ENCODE measurements at places on chromosomes 3 and 15. TPM values are rescaled to one million over a fixed set of nuclear protein-coding genes. Genes with fewer than 3 reads are reported as not detected.
A peak's percentile ranks its signal among the peaks of the same experiment; 100 is the strongest.

GRCh38 chr3:46440531-46441294 lies 24.0 kb downstream of the LTF start:
- H3K27me3 ChIP-seq: peaks cover 2% of the 10 kb centered on the region
- H3K36me3 ChIP-seq: peaks cover under 1% of the 10 kb centered on the region
- DNase-seq: no peak
- H3K4me3 ChIP-seq: no peak overlapping the region
- no peak overlapping the region for H3K27ac ChIP-seq
- H3K4me1 ChIP-seq: no peaks in the 10 kb centered on the region

- no peaks in the 10 kb centered on the region for H3K36me3 ChIP-seq
- H3K27me3 ChIP-seq: no peaks in the 10 kb centered on the region
- H3K4me1 ChIP-seq: peaks cover 4% of the 10 kb centered on the region
These were observed 5.6 kb downstream of the CD96 start for GRCh38 chr3:111547631-111548030.

- peaks cover 89% of the 10 kb centered on the region for H3K4me1 ChIP-seq
- peak overlapping the region; percentile 62 for H3K4me3 ChIP-seq
- peaks cover 10% of the 10 kb centered on the region for H3K36me3 ChIP-seq
- no peak for DNase-seq
- peaks cover 30% of the 10 kb centered on the region for H3K27me3 ChIP-seq
- peak overlapping the region; percentile 96 for H3K27ac ChIP-seq
These were observed 36.4 kb downstream of the ZNF710 start for GRCh38 chr15:90037511-90037860.

GRCh38 chr3:196537319-196537984 lies 22.3 kb upstream of the SMCO1 start:
- peak; percentile 51 for DNase-seq
- H3K4me1 ChIP-seq: peaks cover 10% of the 10 kb centered on the region
- H3K4me3 ChIP-seq: no peak overlapping the region
- H3K36me3 ChIP-seq: no peaks in the 10 kb centered on the region
- peaks cover 2% of the 10 kb centered on the region for H3K27me3 ChIP-seq

DNA sequence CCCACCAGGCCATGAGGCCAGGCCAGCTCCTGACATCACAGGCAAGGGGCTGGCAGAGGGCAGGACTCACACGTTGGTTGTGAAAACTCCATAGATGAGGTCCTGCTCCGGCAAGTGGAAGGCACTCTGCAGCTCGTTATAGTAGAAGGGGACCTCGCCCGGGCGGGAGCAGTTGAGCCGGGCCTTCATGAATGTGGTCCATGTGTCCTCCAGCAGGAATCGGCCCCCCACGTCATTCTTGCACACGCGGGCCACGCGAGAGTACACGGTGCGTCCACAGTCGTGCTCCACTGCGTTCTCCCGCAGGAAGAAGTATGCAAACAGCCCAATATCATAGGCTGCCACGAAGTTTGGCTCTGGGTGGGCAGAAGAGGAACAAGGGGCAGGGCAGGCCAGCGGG lies 101.2 kb downstream of the SEMA5B start:
- no peak overlapping the region for H3K27ac ChIP-seq
- H3K4me3 ChIP-seq: no peak overlapping the region
- no peaks in the 10 kb centered on the region for H3K4me1 ChIP-seq
- H3K36me3 ChIP-seq: peaks cover 4% of the 10 kb centered on the region
- peaks cover 7% of the 10 kb centered on the region for H3K27me3 ChIP-seq

GRCh38 chr3:43960448-43960840 lies 269.7 kb downstream of the ABHD5 start:
- H3K36me3 ChIP-seq: no peaks in the 10 kb centered on the region
- DNase-seq: no peak
- H3K4me3 ChIP-seq: no peak overlapping the region

- H3K27me3 ChIP-seq: no peaks in the 10 kb centered on the region
- no peaks in the 10 kb centered on the region for H3K4me1 ChIP-seq
- no peak overlapping the region for H3K4me3 ChIP-seq
- no peak overlapping the region for H3K27ac ChIP-seq
- H3K36me3 ChIP-seq: no peaks in the 10 kb centered on the region
These were observed 44.1 kb upstream of the TP63 start for GRCh38 chr3:189586941-189587663.

- H3K36me3 ChIP-seq: peaks cover 3% of the 10 kb centered on the region
- H3K27ac ChIP-seq: no peak overlapping the region
- peaks cover 2% of the 10 kb centered on the region for H3K4me1 ChIP-seq
- no peaks in the 10 kb centered on the region for H3K27me3 ChIP-seq
- H3K4me3 ChIP-seq: no peak overlapping the region
- no peak for DNase-seq
These were observed 21.1 kb downstream of the PSMD6 start for GRCh38 chr3:64002233-64002632.

DNA sequence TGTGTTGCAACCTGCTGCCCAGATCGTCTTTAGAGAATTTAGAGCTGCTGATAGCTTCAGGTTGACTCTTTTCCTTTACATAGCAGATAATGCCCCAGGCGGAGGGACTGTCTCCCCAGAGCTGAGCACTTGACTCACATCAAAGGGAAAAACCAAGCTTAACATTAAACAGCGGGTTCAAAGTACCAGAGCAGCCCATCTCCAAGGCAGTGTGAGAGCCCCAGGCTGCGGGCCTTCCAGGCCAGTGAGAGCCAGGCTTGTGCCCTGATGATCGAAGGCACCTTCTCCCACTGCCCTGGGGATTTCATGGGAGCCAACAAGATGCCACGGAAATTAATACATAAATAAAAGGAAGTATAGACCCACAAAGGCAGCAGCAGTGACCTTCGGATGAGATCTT lies 275.6 kb downstream of the XXYLT1 start:
- H3K27ac ChIP-seq: no peak overlapping the region
- peaks cover 6% of the 10 kb centered on the region for H3K27me3 ChIP-seq
- no peaks in the 10 kb centered on the region for H3K4me1 ChIP-seq
- H3K36me3 ChIP-seq: no peaks in the 10 kb centered on the region
- H3K4me3 ChIP-seq: no peak overlapping the region

DNA sequence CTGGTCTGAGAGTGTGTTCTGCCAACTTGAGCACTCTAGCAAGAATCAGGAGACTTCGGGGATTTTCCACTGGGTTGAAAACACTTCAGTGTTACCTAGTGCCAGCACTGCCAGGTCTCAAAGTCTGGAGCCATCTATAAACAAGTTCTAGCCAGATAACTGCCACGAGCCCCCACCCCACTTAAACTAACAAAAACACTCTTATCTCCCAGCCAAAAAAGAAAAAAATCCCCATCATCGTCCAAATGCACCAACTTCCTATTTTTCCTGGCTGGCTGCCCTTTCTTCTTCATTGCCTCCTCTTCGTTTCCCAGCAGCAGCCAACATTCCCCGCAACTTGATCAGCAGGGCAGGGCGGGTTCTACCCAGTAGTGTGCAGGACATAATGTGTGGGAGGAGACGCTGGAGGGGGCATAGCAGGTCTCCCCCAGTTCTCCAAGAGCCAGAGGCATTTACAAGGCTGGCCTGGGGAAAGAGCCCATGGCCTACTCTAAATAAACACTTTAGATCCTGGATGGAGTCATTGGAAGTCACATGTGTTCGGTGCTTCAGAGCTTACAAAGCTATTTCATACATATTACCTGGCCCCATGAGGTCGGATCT lies 29.5 kb downstream of the C2CD4B start:
- no peaks in the 10 kb centered on the region for H3K36me3 ChIP-seq
- no peak for DNase-seq
- H3K27me3 ChIP-seq: peaks cover 7% of the 10 kb centered on the region
- H3K4me3 ChIP-seq: no peak overlapping the region
- H3K27ac ChIP-seq: no peak overlapping the region

GRCh38 chr15:81176291-81176893 lies 20.3 kb upstream of the IL16 start:
- H3K4me1 ChIP-seq: peaks cover 3% of the 10 kb centered on the region
- H3K36me3 ChIP-seq: no peaks in the 10 kb centered on the region
- peaks cover 2% of the 10 kb centered on the region for H3K27me3 ChIP-seq
- H3K27ac ChIP-seq: no peak overlapping the region

DNA sequence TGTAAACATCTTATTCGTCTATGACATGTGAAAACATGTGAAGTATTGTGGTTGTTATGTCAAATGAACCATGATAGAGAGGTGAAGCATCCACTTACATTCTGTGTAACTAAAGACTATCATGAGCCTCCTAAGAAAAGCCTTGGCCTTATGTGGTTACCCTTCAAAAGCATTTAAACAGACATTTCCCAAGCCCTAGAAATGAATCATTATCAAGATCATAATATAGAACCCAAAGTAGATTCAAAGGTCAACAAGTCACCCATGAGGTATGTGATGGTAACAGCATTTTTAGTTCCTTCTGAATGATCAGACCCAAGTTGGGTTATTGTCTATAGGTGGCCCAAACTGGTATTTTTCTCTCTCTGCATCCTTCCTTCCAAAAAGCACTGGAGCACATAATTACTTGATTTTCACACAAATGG lies 408.0 kb downstream of the TBL1XR1 start:
- no peaks in the 10 kb centered on the region for H3K4me1 ChIP-seq
- no peak overlapping the region for H3K4me3 ChIP-seq
- no peaks in the 10 kb centered on the region for H3K27me3 ChIP-seq
- no peak overlapping the region for H3K27ac ChIP-seq
- DNase-seq: no peak

DNA sequence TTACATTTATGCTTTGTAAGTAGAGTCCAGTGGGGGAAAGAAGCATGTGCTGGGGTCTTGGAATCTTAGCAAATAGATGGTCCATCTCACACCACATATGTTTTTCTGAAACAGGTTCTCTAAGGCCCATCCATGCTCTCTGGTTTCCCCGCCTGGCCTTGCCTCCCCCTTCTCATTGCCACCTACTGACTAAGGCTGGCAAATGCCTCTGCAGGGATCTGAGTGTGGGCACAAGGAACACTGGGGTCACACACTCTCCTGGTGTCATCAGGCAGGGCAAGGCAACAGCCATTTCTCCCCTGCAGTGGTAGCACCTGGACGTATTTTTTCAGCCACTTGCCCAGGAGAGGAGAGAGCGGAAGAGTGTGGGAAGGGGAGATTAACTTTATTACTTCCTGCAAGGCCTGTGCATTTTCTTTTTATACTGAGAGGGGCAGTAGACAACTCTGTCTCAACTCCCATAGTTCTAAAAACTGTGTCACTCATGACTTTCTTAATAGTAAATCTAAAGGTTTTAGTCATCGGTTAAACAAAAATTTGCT lies 804.2 kb upstream of the NECTIN3 start:
- no peak for DNase-seq
- no peak overlapping the region for H3K4me3 ChIP-seq

- no peaks in the 10 kb centered on the region for H3K4me1 ChIP-seq
- no peak overlapping the region for H3K4me3 ChIP-seq
- no peak overlapping the region for H3K27ac ChIP-seq
- H3K36me3 ChIP-seq: no peaks in the 10 kb centered on the region
- no peak for DNase-seq
These were observed 20.7 kb downstream of the PARP15 start for GRCh38 chr3:122598151-122598550.

DNA sequence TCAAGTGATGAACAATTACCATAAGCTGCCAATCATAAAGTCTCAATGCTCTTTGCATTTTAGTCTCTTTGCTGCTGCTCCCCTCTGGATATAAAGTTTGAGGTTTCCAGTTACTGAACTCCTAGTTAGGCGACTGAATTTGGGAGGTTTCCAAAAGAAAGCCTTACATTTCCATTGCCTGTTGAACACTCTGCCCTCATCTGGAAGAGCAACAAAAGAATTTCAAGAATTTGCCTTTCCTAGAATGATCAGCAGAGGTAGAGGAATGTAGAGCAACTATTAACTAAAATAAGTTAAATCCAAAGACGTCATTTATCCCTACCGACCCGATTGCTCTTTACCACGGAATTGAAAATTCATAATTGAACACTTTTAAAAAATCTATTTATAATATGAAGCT lies 53.4 kb upstream of the PRICKLE2 start:
- no peaks in the 10 kb centered on the region for H3K27me3 ChIP-seq
- no peaks in the 10 kb centered on the region for H3K36me3 ChIP-seq
- peaks cover 13% of the 10 kb centered on the region for H3K4me1 ChIP-seq

Gene C3orf49
- not detected for total RNA-seq

Gene ATP13A4
- total RNA-seq: 0.49 TPM

Gene ASTE1
- 5.5 TPM for total RNA-seq

Gene GOLGA8S
- total RNA-seq: 0.28 TPM

Gene SLC2A2
- total RNA-seq: not detected

Gene STXBP5L
- total RNA-seq: 14.6 TPM

Gene ILDR1
- total RNA-seq: not detected
